ENCODE measurements at places on chromosomes 7 and 10.

GRCh38 chr7:43111630-43112458 is 603 bp upstream of the HECW1 start:
- DNase-seq, result no peak

DNA sequence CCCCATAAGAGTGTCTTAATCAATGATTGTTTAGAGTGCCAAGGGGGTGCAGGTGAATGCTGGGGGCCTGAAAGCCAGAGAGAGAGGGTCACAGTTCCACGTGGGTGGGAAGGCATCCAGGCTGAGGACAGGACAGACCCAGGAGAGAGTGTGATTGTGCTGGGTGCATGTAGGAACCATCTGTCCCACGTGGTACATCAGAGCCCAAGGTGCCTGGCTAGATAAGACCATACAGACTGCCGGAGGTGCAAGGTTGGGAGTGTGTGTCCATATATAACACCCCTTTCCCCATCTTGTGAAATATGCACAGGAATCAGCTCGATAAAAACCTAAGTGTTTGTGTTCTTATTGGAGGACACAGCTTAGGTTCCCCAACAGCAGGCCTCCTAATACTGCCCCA is 85.5 kb downstream of the WIPF3 start:
- no peak for DNase-seq

GRCh38 chr7:94633687-94634086 is 22.2 kb downstream of the SGCE start:
- no peak for DNase-seq

DNA sequence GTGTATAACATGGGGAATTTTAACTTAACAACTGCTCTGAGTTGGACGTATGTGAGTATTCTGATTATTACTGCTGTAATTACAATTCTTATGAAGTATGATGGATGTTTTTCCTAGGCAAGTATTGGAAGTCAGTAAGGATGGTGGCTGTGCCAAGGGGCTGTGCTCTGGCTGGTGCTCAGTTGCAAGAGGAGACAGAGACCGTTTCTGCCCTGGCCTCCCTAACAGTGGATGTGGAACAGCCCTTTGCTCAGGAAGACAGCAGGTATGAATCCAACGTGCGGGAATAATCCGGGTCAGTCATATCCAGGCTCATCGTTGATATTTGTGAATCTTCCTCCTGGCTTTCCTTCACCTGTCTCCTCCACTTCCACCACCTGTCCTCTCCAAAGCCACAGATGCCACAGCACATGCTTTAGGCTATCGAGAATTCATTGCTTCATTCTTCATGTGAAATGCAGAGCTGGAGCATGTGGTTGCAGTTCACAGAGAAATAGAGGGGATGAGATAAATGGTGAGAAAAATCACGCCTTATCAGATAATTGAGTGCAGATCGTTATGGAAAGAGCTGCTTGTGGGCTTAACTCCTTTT is 141.7 kb downstream of the TWIST1 start:
- DNase-seq, result no peak

DNA sequence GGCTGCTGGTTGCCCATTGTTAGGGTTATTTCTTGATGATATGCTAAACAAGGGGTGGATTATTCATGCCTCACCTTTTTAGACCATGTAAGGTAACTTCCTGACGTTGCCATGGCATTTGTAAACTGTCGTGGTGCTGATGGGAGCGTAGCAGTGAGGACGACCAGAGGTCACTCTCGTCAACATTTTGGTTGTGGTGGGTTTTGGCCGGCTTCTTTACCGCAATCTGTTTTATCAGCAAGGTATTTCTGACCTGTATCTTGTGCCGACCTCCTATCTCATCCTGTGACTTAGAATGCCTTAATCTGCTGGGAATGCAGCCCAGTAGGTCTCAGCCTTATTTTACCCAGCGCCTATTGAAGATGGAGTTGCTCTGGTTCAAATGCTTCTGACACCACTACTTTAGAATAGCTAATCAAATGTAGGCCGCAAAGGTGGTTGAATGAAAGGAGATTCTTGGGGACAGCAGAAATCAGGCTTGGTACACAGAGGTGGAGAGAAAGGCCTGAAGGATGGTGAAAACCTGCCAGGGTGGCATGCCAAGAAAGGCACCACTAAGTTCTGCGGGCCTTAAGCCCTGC is 17.9 kb upstream of the SMO start:
- DNase-seq, result no peak

DNA sequence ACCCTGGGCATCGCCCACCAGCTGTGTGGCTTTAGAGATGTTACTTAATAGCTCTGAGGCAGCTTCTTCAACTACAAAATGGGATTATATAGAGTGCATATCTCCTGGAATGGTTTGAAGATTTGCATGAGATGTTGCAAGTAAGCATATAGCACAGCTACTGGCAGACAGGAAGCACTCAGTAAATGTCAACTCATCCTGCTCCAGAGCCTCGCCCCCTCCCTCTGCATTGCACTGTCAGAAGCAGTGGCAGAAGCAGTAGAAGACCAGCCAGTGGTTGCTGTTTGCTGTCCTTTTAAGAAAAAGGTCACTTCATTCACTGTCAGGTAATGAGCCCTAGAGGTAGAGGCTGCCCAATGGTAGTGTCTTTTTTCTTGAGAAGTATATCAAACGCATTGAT is 180.0 kb upstream of the GHITM start:
- no peak for DNase-seq

GRCh38 chr7:24427048-24427447 is 143.1 kb downstream of the NPY start:
- no peak for DNase-seq

GRCh38 chr10:71218046-71218650 is 5.8 kb downstream of the UNC5B start:
- DNase-seq, result no peak

- no peak for DNase-seq
These were observed 135.4 kb downstream of the KIF20B start for GRCh38 chr10:89836840-89837164.

- DNase-seq, result no peak
These were observed 315.7 kb downstream of the EXOC4 start for GRCh38 chr7:133568544-133568943.

- no peak for DNase-seq
These were observed 844 bp downstream of the XPNPEP1 start for GRCh38 chr10:109922358-109922975.

DNA sequence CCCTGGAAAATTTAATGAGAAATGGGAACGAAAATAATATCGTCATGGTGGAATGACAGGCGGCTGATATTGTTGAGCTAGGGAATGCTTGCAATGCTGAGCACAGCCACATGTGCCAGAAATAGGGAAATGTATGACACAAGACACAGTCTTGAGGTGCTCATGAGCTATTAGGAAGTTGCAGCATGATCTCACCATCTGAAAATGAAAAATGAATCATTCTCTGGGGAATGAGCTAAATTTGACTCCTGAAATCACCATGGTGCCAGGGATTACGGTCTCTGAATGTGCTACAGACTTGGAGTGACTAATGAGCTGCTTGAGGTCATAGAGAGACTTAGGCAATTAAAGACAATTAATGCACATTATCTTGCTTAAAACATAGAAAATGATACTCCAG is 845.0 kb downstream of the CNTNAP2 start:
- DNase-seq, result no peak

- DNase-seq, result no peak
These were observed 13.0 kb downstream of the OR9A2 start for GRCh38 chr7:143013893-143014292.

DNA sequence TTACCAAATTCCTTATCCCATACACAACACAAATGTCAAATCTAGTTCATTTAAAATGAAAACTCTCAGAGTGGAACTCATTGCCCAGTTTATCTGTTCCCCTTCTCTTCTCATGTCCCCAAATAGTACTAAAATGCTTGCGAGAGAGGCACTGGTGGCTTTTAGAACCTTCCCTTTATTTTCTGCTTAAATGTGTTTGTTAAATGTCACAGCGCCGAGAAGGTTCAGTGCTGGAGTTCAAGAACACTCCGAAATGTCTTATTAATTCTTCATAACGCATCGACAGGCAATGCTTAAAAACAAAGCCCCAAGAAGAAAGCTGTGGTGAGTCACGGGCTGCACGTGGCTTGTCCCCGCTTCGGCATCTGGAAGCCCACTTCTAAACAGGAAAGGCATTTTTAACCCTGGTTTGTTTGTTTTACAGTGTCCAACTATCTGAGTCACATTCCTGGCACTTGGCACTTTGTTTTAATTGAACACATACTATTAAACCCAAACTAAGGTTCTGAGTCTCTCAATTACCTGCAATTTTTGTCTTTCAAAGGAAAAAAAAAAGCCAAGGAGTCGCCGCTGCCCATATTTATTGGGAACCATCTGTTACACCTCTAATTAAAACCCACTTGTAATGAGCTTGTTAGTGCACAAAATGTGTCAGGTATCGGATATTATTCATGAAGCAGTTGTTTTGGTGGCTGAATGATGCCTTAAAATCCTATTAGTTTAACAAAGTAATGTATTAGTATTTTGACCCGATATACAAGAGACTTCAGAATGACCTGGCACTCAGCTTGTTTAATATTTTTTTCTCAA is 49.9 kb upstream of the MGMT start:
- no peak for DNase-seq

DNA sequence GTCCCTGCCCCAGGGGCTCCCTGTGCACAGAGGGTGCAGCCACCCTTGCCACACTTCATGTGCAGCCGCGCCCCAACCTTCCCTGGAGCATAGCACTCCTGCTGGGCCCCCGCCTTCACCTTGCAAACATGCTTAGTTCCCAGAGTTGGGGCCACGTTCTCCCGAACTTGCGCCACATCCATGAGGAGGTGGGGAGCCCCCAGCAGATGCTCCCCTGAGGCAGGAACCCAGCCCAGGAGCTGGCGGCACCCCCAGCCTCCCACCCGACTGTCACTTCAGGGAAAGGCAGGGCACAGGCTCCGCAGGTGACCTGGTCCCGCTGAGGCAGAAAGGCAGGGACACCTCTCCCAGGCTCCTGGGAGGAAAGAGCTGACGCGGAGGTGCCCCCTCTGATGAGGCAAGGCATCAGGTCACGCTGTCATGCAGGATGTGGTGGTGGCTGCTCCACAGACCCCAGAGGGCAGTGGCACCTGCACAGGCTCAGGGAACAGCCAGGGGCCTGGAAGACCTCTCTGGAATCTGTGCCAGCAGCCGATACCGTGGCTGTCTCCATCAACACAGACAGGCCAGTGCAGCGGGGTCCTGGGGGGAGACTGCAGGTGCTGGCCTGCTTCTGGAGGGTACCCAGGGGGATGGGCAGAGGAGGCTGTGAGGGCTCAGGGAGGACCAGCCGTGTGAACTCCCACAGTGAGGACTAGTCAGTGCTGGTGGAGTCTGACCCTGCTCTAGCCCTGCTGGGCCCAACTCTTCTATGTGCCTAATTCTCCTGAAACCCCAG is 221.3 kb downstream of the MAD1L1 start:
- DNase-seq, result no peak

GRCh38 chr10:132248455-132249225 is 59.1 kb downstream of the STK32C start:
- no peak for DNase-seq

DNA sequence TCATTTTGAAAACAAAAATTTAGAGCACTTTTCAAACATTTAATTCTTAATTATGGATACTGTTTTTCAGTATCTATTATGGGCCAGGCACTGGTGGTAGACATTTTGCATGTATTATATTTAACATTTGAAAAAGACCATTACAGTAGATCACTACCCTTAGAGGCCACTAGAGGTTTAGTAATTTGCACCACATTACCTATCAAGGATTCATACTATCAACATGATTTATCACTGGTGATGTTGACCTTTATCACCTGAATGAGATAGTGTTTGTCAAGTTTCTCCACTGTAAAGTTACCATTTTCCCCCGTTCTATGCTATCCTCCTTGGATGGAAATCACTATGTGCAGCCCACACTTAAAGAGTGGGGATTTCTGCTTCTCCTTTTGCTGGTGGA is 4.4 kb upstream of the SNX13 start:
- no peak for DNase-seq

- DNase-seq, result no peak
These were observed 199.9 kb upstream of the ZMIZ1 start for GRCh38 chr10:78868861-78869260.

DNA sequence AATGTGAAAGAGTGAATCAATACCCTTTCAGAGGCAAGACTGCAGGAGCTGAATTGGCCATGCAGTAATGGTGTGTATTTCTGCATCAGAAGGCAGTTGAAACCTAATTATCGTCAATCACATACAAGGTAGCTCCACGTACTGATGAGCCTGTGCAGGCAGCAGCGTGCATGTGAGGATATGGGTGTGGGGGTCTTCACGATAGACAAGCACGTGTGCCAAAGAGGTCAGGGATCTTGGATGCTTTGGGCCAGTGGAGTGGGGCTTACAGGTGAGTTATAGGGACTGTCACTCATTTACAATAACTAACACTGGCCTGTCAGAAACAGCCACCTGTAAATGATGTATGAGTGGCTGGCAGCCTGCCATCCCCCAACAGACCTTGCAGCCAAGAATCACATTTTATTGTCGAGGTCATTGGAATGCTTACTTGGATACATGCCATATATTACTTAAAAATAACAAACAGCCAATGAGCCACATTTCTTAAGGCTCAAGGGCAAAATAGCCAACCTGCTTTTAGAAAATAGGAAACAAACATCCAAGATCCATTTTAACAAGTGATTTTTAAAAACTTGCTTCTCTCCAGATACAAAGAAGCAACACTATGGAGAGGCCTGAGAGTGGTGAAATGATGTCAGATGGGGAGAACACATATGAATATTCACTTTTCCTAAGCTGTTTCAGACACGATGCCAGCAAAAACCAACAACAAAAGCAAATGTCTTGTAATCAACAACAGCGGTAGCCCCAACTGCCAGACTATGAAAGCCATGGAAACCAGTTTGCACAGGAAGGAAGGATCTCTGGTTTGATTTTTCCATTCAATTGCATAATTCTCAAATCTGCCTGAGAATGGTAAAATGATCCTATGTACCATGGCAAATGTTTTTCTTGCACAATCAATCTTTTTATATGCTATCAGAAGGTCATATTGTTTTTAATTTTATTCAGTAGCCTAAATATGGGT is 210.7 kb downstream of the SKAP2 start:
- DNase-seq, result no peak

GRCh38 chr7:141549582-141549981 is 1.6 kb upstream of the AGK start:
- no peak for DNase-seq

DNA sequence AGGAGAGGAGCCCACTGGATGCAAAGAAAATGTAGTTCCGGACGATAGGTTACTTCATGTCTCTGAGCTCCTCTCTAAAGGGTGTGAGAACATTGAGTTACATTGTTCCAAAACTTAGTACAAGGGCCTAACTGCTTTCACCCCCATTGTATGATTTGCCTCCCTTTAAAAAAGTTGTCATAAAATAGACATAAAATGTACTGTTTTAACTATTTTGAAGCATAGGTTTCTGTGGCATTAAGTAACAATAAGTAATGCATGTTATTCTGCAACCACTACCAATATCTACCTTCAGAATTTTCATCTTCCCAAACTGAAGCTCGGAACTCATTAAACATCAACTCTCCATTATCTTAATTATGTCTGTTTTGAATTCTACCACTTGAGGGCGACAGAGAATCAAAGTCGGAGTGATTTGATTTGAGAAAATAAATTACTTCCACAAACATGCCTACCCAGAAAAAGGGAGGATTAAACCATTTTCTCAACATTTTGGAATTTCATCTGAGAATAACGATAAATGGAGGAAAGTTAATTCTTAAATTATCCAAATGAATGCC is 2.7 kb downstream of the IGFBP1 start:
- no peak for DNase-seq
